ENCODE measurements at places on chromosomes 7 and 10.

DNA sequence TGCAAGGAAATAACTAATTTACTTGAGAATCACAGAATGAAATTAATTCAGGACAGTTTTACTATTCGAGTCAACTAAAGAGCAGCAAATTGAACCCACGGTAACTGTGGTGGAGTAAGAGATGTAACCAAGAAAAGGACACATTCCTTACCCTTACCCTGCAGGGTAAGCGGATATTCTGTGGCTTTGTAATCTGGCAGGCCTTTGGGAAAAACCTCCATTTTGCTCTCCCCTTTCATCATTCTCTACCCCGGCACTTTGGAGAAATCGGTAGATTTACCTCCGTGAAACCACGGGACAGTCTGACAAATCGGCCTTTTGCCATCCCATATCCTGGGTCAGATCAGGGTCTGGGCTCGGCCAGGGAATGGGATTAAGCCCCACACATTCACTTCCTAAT lies 18.4 kb downstream of the RCC1L start:
- DNase-seq: no peak

DNA sequence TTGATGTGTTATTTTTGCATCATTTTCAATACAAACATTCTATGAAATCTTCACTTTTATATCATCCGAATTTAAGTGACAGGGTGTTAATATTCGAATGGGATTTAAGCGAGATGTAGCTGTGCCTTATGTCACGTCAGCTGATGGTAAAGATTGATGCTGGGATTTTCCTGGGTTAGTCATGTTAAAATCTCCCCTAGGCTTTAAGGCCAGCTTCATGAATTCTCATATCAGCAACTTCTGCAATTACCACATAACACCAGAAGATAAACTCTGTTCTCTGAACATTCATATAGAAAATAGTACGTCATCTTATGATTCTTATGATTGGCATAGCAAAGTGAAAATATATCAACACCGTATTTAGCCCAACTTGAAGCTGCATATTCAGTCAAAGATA lies 669.2 kb downstream of the PCDH15 start:
- DNase-seq: no peak

DNA sequence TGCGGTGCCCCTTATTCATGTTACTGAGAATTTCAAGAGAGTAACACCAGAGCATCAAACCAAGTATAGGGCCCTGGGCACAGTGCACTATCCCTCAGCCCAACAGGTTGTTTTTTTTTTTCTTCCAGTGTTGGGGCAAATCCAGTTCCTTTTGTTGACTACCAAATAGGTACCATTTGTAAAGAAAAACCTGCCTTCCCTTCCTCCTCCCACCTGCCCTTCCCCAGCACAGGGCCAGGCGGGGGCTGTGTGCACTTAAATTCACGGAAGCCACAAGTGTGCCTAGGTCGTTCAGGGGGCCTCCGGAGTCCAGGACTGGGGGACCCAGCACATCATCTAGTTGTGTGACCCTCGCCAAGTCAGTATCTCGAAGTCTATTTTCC lies 595 bp upstream of the SFXN4 start:
- no peak for DNase-seq

DNA sequence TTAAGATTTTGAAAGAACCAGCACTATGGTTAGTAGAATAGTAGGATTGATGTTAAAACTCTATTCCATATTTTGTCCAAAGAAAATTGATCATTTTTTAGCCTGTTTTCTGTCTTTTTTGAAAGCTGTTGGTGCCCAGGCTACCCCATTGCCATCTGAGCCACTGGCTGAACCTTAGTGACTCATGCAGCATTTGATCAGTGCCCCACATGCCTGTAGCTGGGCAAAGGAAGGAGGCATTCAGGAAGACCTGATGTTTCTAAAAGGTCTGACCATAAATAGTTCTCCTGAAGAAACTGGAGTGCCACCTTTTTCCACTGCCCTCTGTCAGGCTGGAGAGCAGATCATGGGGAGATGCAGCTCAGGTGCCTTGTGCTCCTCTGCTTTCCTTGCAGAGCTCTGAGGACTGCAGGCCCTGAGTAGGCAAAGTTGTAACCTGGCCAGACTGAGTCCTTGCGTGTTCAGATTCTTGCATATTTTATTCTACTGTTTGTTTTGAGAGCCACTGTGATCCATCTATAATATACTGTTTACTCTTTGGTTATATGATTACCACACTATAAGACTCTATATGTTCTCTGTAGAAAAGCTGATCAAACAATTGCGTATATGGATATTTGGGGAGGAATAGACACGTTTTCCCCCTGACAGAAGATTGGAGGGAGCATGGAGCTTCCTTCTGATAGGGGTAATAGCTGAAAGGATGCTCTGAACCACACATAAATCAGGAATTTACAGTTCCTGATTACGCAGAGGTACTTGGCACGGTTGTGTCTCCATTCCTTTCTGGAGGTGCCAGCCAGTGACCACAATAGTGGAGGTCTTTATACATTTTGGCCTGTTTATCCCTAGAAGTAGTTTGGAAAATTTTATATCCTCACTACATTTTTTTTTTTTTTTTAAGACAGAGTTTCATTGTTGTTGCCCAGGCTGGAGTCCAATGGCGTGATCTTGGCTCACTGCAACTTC lies 48.9 kb upstream of the GJD4 start:
- DNase-seq: no peak

- DNase-seq: no peak
Observed at GRCh38 chr7:79298145-79298760, 155.2 kb downstream of the MAGI2 start.
